ENCODE measurements at places on chromosomes 5 and 9. TPM values are rescaled to one million over a fixed set of nuclear protein-coding genes. Genes with fewer than 3 reads are reported as not detected.

Gene HDAC3
- 101 TPM for total RNA-seq

GRCh38 chr9:122086873-122087272 lies 6.2 kb downstream of the TTLL11 start:
- peaks cover 21% of the 10 kb centered on the region for H3K4me1 ChIP-seq
- no peaks in the 10 kb centered on the region for H3K36me3 ChIP-seq
- H3K4me3 ChIP-seq: no peak overlapping the region
- no peaks in the 10 kb centered on the region for H3K27me3 ChIP-seq

Gene NOL6
- 60.1 TPM for total RNA-seq

Gene FBXL7
- not detected for total RNA-seq

GRCh38 chr5:167895899-167896659 lies 395.4 kb upstream of the WWC1 start:
- no peaks in the 10 kb centered on the region for H3K36me3 ChIP-seq
- no peaks in the 10 kb centered on the region for H3K27me3 ChIP-seq
- no peak for DNase-seq
- no peak overlapping the region for H3K4me3 ChIP-seq

DNA sequence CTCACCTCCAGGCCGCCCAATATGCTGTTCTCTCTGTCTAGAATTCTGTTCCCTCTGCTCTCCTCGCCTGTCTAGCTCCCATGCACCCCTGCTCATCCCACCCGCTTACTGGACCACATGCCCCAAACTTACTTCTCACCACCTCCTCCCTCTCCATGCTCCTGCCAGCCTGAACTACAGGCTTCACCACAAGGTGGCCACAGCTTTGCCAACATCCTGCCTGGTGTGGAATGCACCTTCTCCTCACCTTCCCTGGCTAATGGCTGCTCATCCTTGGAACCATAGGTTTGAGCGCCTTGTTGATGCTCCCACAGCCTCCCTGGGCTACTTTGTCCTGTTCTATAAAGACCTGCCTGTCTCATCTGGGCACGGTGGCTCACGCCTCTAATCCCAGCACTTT lies 9.6 kb downstream of the LAMC3 start:
- H3K4me3 ChIP-seq: no peak overlapping the region
- H3K27ac ChIP-seq: no peak overlapping the region
- no peak for DNase-seq
- no peaks in the 10 kb centered on the region for H3K4me1 ChIP-seq

DNA sequence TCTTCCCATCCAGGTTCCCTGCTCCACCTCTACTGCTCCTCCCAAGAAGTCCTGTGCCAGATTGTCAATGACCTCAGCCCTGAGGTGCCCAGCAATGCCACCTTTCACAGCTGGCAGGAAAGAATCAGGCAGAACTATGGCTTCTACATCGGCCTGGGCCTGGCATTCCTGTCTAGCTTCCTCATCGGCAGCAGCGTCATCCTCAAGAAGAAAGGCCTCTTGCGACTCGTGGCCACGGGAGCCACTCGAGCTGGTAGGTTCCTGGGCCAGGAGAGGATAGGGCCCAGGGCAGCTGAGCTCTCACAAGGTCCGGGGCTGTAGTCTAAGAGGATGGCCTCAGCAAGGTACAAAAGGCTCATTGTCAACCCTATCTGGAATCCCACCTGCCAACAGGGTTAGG lies 3.1 kb downstream of the NIPAL4 start:
- no peak for DNase-seq
- no peaks in the 10 kb centered on the region for H3K27me3 ChIP-seq
- H3K4me1 ChIP-seq: peaks cover 68% of the 10 kb centered on the region
- H3K4me3 ChIP-seq: no peak overlapping the region

Gene INSL4
- total RNA-seq: not detected

GRCh38 chr9:21174671-21175070 lies 8.2 kb upstream of the IFNA21 start:
- H3K36me3 ChIP-seq: no peaks in the 10 kb centered on the region
- no peak overlapping the region for H3K27ac ChIP-seq
- H3K4me1 ChIP-seq: no peaks in the 10 kb centered on the region
- H3K4me3 ChIP-seq: no peak overlapping the region

GRCh38 chr9:125529589-125530515 lies 177.2 kb downstream of the MAPKAP1 start:
- H3K4me3 ChIP-seq: peak overlapping the region; percentile 50
- H3K27me3 ChIP-seq: no peaks in the 10 kb centered on the region
- peak overlapping the region; percentile 94 for H3K27ac ChIP-seq
- peaks cover 73% of the 10 kb centered on the region for H3K4me1 ChIP-seq
- DNase-seq: no peak

- H3K27me3 ChIP-seq: no peaks in the 10 kb centered on the region
- no peak overlapping the region for H3K27ac ChIP-seq
- no peak overlapping the region for H3K4me3 ChIP-seq
- H3K36me3 ChIP-seq: no peaks in the 10 kb centered on the region
These were observed 30.1 kb upstream of the IL7R start for GRCh38 chr5:35826554-35826953.

- no peaks in the 10 kb centered on the region for H3K27me3 ChIP-seq
- no peak for DNase-seq
- H3K4me1 ChIP-seq: peaks cover 3% of the 10 kb centered on the region
- H3K27ac ChIP-seq: no peak overlapping the region
- no peak overlapping the region for H3K4me3 ChIP-seq
- no peaks in the 10 kb centered on the region for H3K36me3 ChIP-seq
These were observed 291.2 kb downstream of the IRX1 start for GRCh38 chr5:3886524-3887451.

GRCh38 chr5:66239034-66239433 lies 94.9 kb downstream of the SREK1 start:
- peaks cover 7% of the 10 kb centered on the region for H3K27me3 ChIP-seq
- DNase-seq: no peak
- H3K27ac ChIP-seq: no peak overlapping the region
- H3K4me3 ChIP-seq: no peak overlapping the region
- H3K4me1 ChIP-seq: no peaks in the 10 kb centered on the region

DNA sequence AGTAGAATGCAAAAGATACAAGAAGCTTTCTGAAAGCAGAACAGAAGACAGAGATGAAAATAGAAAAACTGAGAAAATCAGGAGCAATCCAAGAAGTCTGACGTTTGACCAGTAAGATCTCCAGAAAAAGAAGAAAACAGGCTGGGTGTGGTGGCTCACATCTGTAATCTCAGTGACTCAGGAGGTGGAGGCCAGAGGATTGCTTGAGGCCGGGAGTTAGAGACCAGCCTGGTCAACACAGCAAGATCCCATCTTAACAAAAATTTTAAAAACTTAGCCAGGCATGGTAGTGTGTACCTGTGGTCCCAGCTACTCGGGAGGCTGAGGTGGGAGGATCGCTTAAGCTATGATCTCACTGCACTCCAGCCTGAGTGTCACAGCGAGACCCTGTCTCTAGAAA lies 15.9 kb downstream of the RETREG1 start:
- H3K4me3 ChIP-seq: no peak overlapping the region
- no peak for DNase-seq
- peaks cover 5% of the 10 kb centered on the region for H3K27me3 ChIP-seq
- no peak overlapping the region for H3K27ac ChIP-seq
- peaks cover 3% of the 10 kb centered on the region for H3K36me3 ChIP-seq

DNA sequence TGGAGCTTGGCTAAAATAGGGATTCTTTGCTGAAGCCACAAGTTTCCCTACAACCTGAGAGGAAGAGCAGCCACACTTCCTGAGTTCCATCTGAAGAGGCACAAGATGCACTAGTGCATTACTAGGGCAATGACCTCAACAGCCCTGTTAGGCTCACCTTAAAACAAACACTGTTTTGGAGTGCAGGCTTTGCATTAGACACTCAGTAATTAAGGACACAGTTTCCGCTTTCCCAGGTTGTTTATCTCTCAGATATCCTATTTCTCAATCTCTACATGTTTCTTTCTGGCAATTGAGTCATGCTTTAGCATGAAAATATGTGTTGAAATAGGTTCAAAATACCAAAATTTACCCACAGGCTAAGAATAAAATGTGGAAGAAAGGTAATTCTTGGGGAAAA lies 34.2 kb downstream of the EMB start:
- H3K4me3 ChIP-seq: no peak overlapping the region
- H3K36me3 ChIP-seq: peaks cover 44% of the 10 kb centered on the region
- no peak for DNase-seq
- H3K4me1 ChIP-seq: peaks cover 40% of the 10 kb centered on the region

Gene AQP7
- not detected for total RNA-seq

Gene DMRT2
- not detected for total RNA-seq

Gene MEIKIN
- total RNA-seq: not detected

Gene C9orf72
- 15.3 TPM for total RNA-seq

Gene IFNK
- total RNA-seq: not detected

DNA sequence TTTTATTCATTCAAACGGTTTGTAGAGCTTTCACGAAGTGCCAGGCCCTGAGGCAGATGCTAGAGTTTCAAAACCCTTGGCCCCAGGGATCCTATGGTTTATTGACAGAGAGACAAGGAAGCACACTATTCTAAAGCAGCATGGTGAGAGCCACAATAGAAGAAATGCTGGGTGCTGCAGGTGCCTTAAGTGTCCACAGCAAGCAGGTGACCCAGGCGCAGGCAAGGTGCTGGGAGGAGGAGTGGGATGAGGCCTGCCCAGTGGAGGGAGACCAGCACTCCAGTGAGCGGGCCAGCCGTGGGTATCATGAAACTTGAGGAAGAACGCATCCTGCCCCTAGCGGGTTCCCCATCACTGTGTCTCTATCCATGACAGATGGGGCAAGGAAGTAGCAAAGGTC lies 71.0 kb downstream of the OSMR start:
- H3K4me1 ChIP-seq: no peaks in the 10 kb centered on the region
- H3K4me3 ChIP-seq: no peak overlapping the region
- H3K27ac ChIP-seq: no peak overlapping the region
- no peaks in the 10 kb centered on the region for H3K36me3 ChIP-seq

GRCh38 chr9:114163517-114163951 lies 8.2 kb downstream of the COL27A1 start:
- H3K36me3 ChIP-seq: no peaks in the 10 kb centered on the region
- peaks cover 13% of the 10 kb centered on the region for H3K27me3 ChIP-seq
- no peak for DNase-seq
- no peaks in the 10 kb centered on the region for H3K4me1 ChIP-seq
- H3K27ac ChIP-seq: no peak overlapping the region

Gene WDR38
- total RNA-seq: not detected

Gene ADAMTS2
- total RNA-seq: not detected

DNA sequence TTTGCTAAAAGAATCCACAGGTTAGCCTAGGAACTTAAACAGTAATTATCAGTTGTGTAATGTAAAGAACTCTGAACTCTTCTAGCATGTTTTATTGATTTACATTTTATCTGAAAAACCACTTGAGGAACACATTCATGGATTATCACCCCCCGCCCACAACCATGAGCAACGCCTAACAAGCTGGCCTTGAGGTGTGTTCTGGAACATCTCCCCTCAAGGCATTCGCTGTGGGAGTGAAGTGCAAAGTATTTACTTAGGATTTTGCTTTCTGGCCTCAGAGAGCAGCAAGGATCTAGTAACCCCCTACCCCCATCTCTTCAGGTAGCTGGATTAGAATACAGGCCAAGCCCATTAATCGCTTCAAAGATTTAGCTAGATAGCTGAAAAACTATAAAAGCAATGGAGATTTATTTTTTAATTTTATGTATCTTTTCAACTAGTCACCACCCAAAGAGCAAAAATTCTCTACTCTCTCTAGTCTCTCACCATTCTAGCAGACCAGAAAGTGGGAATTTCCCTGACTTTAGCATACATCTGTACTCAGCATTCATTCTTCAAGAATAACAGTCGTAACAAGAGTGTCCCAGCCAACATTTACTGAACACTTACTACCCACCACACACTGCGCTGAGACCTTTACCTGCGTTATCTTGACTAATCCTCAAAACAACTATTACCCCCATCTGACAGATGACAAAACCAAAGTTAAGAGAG lies 37.2 kb downstream of the DDX31 start:
- H3K27ac ChIP-seq: no peak overlapping the region
- no peak for DNase-seq
- no peaks in the 10 kb centered on the region for H3K27me3 ChIP-seq
- H3K36me3 ChIP-seq: peaks cover 75% of the 10 kb centered on the region
- H3K4me1 ChIP-seq: no peaks in the 10 kb centered on the region

GRCh38 chr9:32579706-32580331 lies 6.9 kb upstream of the NDUFB6 start:
- H3K27me3 ChIP-seq: peaks cover 20% of the 10 kb centered on the region
- H3K36me3 ChIP-seq: no peaks in the 10 kb centered on the region
- DNase-seq: peak; percentile 59
- H3K27ac ChIP-seq: no peak overlapping the region
- H3K4me1 ChIP-seq: no peaks in the 10 kb centered on the region

Gene CNTLN
- total RNA-seq: 0.46 TPM

GRCh38 chr5:156715287-156715686 lies 134.8 kb upstream of the PPP1R2B start:
- DNase-seq: no peak
- peaks cover 12% of the 10 kb centered on the region for H3K27me3 ChIP-seq
- H3K4me3 ChIP-seq: no peak overlapping the region
- H3K27ac ChIP-seq: no peak overlapping the region
